ENCODE measurements at places on chromosomes 16 and 17. TPM values are rescaled to one million over a fixed set of nuclear protein-coding genes. Genes with fewer than 3 reads are reported as not detected.
A peak's percentile ranks its signal among the peaks of the same experiment; 100 is the strongest.

- no peak for DNase-seq
Observed at GRCh38 chr17:37490638-37491614, 1.2 kb downstream of the DUSP14 start.

Gene KCNJ18
- not detected for polyA plus RNA-seq

DNA sequence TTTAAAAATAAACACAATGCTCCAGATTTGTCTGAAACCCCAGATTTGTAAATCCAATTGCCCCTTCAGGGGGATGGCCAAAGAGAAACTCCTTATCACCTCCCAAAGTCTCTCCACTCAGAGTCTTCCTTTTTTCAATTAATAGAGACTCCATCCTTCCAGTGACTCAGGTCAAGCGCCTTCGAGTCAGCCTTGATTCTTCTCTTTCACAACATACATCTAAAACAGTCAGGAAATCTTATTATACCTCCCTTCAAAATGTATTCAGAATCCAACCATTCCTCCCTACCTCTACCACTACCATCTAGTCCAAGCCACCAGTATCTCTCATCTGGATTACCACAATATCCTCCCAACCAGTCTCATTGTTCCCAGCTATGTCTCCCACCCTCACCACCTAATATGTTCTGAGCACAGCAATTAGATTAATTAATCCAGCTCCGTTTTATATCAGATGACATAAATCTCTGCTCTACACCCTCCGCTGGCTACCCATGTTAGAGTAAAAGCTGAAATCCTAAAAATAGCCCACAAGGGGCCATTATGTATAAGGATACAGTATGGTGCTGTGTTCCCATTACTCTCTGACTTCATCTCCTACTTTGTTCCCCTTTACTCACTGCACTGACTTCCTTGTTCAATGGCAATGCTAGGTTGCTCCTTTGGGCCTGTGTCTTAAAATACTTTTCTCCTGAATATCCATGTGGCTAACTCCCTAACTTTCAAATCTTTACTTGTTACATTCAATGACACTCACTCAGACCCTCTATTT, 11.8 kb downstream of the SIAH1 start:
- no peak for DNase-seq

DNA sequence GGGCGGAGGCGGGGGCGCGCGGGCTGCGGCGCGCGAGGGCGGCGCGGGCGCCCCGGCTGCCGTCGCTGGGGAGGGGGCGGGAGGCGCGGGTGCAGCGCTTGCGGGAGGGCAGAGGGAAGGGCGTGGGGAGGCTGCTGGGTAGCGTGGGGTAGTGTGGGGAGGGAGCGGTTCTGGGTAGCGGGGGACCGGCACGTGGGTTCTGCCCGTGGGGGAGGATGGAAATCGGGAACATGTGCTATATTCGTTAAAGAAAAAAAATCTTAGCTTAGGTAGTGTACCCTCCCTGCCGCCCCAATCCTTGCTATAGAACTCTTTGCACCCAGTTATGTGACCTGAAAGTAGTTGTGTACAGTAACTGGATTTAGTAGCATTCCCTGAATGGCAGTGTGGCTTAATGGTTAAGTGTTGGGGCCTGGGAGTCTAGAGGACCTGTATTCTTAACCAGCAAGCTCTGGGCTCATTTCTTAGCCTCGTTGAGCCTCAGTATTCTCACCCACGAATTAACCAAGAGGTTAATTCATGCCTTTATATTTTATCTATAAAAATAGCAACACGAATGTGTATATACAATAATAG, 646 bp downstream of the RABEP1 start:
- DNase-seq = no peak

GRCh38 chr17:31758646-31759045, 100.4 kb downstream of the COPRS start:
- DNase-seq = no peak

GRCh38 chr17:6347776-6348175, 87.1 kb downstream of the AIPL1 start:
- DNase-seq = no peak

DNA sequence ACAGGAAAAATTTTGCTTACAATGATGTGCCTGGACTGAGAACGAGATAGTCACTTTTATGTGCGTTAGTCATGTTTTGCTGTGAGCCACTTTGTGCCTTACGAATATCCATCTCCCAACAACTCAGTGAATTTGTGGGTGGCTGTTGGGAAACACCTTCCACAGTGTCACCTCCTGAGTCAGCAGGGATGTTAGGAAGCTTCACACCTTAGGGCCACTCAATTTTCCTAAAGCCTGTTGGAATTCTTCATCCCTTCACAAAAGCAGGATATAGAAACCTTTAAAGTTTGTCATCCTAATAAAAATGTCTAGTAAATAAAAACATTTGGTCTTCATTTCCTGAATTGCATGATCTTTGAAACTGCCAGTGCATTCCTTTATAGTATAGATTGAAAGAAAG, 4.3 kb upstream of the KRTAP3-1 start:
- no peak for DNase-seq

- no peak for DNase-seq
Observed at GRCh38 chr17:71593078-71593477, 527.7 kb upstream of the SOX9 start.

- no peak for DNase-seq
Observed at GRCh38 chr17:67217446-67217845, 27.6 kb downstream of the HELZ start.

Gene GSG1L
- polyA plus RNA-seq = 1.8 TPM

GRCh38 chr16:85656351-85657266, 32.1 kb downstream of the GINS2 start:
- no peak for DNase-seq

GRCh38 chr17:4483012-4483840, 15.5 kb upstream of the SPNS2 start:
- DNase-seq = no peak

DNA sequence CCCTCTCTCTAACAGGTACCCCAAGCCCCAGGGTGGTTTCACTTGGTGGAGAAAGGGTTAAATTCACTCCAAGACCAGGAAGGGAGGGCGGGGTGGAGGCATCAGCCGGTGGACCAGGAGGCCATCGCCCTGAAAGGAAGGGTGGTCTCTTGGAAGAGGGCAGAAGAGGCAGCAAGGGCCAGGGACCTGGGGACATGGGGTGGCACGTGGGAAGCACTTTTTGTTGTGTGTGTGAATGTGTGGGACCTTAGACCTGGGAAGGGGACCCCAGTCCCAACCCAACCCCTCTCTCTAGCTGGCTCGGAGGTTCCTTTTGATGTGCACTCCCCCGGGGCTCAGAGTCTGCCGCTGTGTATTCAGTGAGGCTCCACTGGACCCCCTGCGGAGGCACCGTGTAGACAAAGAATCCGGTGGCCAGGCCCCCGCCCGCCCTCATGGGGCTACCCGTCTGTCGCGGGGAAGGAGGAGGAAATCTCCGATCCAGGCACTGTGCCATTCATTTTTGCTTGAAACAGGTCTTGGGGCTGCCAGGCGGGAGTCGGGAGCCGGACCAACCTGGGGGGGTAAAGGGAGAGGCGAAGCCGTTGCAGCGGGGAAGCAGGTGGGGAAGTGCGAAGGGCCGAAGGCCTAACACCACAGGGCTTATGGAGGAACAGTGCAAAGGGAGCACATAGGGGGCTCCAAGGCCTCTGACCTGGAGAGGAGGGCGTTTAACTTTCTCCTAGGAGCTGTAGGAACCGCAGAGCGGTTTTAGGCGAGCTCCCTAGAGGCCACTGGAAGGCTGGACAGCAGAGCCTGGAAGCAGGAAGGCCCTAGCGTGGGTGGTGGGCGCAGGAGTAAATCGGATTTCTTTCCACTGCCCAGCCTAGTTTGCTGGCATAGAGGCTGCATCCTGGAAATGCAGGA, 3.2 kb upstream of the WNT3 start:
- no peak for DNase-seq

GRCh38 chr16:12132290-12132689, 155.8 kb downstream of the SNX29 start:
- no peak for DNase-seq

Gene PRSS53
- polyA plus RNA-seq = 4.6 TPM

Gene TNFRSF17
- polyA plus RNA-seq = not detected

- peak; percentile 89 for DNase-seq
Observed at GRCh38 chr17:57875290-57876022, 25.6 kb upstream of the MRPS23 start.

Gene CDH3
- 6.5 TPM for polyA plus RNA-seq

DNA sequence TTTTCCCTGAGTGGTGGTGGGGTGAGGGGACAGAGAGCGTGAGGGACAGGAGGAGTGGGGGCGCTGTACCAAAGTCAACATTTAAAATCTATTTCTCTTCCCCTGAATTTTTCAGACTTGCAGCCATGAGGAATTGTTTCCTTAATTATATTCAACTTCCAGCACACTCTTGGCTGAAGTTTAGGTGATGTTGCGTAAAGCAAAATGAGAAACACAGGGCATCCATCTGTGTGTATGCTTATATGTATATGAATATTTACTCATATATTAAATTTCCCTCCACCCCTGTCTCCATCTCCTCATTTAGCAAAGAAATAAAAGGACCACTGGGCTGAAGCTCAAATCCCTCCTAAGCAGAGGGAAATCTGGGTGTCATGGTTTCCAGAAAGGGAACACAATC, 218.1 kb downstream of the XYLT1 start:
- peak; percentile 31 for DNase-seq

Gene SMIM5
- 7.1 TPM for polyA plus RNA-seq

DNA sequence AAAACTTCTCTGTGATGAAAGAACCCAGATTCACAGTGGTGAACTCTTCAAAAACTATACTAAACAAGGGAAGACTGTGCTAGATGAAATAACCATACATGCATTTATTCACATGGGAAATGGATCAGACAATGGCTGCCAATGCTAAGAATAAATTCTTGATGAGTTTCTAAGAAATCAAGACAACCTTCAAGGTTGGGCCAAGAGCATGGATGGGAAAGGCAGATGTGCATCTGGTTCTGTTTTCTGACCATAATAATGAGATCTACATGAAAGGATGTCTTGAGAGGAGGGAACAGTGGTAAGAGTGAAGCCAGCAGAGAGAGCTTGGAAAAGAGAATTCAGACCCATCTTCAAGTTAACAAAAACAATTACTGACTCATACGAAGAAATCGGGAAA, 31.4 kb downstream of the ANKRD11 start:
- peak; percentile 75 for DNase-seq

Gene NTN3
- polyA plus RNA-seq = 3.0 TPM

DNA sequence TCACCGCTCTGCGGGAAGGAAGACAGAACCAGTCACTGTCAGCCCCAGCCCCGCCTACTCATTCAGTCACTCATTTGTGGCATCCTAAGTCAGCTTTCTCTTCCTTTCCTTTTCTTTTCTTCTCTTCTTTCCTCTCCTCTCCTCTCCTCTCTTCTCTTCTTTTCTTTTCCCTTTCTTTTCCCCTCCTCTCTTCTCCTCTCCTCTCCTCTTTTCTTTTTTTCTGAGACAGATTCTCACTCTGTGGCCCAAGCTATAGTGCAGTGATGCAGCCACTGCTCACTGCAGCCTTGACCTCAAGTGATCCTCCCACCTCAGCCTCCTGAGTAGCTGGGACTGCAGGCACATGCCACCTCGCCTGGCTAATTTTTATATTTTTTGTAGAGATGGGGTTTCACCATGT, 10.6 kb upstream of the KLHL36 start:
- no peak for DNase-seq

Gene NTN1
- polyA plus RNA-seq = 7.2 TPM

GRCh38 chr16:75065521-75066149, 50.9 kb downstream of the LDHD start:
- DNase-seq = no peak

DNA sequence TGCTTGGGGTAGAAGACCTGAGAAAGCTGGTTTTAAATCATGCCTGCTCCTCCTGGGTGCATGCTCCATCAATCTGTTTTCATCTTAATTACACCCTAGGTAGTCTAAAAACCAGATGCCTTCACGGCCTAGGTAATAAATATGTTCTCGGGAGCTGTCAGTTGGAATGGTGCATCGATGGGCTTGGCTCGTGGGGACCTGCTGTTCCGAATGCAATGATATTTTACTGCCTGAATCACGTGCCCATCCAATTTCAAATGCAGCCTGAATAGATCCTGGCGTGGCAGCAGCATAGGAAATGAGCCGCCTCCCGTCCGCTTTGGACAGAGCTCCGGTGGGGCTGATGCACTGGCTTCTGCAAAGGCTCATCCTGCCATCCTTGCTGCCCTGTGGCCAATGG, 18.8 kb upstream of the FAAP100 start:
- no peak for DNase-seq

Gene SRSF2
- 227 TPM for polyA plus RNA-seq

Gene ARL17A
- polyA plus RNA-seq = 25.4 TPM

DNA sequence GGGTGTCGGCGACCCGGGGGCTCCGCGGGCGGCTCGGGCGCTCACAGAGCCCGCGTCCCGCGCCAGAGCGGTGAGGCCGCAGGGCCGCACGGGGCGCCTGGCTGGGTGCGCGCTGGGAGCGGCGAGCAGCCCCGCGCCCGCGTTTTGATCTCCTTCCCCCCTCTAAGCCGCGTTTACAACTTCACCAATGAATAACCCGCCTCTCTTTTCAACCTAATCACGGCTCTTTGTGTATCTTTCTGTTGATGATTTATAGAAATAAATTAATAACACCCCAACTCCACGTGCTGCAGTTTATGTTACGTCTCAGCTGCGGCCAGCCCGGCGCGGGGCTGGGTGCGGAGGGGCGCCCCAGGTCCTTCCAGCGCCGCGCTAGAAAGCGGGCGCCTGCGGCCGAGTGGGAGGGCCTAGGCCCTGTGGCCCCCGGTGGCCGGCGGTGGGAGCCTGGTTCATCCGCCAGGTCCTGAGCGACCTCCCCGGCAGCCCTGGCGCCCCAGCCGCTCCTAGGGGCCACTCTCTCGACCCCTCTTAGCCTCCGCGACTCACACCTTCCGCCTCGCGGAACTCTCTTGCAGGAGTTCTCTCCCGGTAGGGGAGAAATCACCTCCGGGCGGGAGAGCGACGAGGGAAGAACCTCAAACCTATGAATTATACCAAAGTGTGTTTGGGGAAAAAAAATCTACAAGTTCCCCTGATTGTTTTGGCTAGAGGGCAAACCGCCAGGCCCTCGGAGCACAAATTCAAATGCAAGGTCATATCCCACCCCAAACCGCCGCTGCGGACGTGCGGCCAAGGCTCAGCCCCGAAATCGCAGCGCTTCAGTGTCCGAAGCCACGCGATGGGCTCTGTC, 1.9 kb downstream of the HNF1B start:
- DNase-seq = no peak

GRCh38 chr16:28984619-28985135, at the start of gene LAT:
Gene LAT, plus strand, starts transcription at chr16:28985052. Its CDS starts 366 bp downstream, at chr16:28985418.
- DNase-seq = no peak

- DNase-seq = no peak
Observed at GRCh38 chr17:58043221-58044181, 36.5 kb upstream of the SRSF1 start.

DNA sequence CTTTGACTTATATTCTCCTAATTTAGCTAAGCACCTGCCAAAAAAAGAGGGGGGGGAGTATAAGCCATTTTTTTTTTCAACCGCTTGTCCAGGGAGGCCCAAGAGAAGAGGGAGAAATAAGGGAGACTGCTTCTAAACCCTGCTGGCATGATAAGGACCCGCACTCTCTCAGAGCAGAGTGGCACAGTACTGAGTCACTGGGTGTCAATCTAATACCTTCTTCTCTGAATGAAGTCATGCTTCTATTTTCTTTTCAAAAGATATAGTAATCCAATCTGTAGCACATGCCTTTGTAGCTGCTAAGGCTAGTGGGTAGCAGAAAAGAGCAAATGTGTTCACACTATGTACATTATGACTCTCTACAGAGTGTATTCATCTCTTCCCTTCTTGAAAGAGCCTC, 34.9 kb upstream of the CACNG3 start:
- DNase-seq = no peak
